ENCODE measurements at places on chromosomes 1 and 21.

DNA sequence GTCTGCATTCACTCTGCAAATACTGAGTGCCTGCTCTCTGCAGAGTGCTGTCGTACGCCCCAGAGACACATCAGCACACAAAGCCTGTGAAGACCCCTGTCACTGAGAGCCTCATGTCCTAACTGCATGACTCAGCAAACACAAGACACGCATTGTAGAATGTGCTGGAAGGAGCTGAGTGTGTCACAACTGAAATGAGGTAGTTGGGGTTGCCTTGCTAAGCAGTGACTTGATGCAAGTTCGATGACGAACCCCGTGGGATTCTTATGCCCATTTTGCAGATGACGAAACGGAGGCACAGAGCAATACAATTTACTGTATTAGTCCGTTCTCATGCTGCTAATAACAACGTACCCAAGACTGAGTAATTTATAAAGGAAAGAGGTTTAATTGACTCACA, 65.1 kb downstream of the RIPK4 start:
- no peak for DNase-seq

DNA sequence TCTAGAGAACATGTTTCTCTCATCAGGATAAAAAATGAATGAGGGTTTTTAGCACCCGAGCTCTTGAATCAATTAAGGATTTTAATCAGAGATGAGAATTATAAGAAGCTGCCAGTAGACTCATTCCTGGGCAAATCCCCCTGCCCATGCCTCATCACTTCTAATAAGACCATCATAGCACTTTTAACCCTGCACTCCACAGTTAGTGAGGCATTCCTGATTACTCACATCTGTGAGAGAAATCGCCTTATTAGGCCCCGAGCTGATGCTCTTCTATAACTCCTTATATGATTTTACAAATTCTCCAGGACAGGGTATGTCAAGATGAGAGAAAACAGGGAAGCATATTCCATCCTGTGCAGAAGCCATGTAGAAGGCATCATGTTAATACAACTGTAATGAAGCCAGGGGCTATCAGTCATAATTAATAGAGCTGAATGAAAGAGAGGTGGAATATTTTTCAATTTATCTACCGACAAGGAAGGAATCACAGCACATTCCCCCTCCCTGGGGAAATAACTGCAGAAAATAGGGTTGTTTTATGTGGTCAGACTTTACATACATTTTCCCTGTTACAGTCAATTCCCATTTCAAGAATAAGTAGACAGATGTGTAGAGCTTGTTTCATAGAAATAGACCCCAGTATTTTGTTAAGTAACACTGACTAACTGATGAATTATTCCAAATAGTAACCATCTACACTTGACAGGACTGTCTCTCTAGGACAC, 272.7 kb downstream of the HHIPL2 start:
- DNase-seq = no peak

DNA sequence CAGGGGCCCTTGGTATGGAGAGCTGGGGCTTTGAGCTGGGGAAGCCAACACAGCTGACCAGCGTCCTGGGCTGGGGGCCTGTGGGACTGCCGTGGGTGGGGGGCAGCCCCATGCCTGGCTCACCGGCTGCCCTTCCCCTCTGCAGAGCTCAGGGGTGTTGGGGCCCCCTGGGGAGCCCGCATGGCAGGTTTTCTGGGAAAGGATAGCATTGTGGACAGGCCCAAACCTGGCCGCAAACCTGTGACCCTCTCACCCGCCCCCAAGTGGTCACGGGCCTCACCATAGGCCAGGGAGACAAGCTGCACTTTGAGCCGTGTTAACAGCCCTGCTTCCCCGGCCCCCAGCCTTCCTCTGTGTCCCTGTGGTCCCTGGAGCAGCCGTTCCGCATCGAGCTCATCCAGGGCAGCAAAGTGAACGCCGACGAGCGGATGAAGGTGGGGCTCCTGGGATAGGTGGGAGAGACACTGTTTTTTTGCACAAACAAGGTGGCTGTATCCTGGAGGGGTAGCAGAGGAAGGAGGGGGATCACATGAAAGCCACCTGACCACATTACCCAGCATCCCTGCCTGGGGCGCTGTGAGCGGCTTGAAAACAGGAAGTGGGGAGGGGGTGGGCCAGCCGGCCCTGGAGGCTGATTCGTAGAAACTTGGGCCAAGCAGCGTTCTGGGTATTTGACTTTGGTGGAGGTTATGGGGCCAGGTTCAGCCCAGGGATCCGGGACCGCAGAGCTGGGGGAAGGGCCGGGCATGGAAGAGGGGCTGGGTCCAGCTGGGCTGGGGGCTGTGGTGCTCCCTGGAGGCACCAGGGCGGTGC, 65.9 kb downstream of the PIK3CD start:
- peak; percentile 89 for DNase-seq

DNA sequence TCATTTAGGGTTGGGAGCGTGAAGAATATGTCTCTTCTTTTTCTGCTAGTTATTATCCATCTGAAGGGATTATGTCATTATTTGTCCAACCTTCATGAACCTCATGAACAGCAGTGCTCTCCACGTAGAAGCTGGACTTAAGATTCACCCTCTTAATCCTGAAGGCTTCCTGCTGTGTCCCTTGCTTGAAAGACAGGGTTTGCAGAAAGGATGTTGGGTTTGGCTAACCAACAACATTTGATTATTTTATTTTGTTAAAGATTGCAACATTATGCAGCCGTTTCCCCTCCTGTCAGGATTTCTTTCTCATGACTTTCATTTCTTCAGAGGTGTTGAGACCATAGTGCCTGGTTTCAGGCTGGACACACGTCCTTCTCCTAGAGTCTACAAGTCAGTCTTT, 75.2 kb downstream of the NGF start:
- DNase-seq = no peak

- no peak for DNase-seq
These were observed 671 bp upstream of the PYGO2 start for GRCh38 chr1:154962156-154962749.

GRCh38 chr1:43565600-43566360, 35.1 kb downstream of the PTPRF start:
- DNase-seq = peak; percentile 16

DNA sequence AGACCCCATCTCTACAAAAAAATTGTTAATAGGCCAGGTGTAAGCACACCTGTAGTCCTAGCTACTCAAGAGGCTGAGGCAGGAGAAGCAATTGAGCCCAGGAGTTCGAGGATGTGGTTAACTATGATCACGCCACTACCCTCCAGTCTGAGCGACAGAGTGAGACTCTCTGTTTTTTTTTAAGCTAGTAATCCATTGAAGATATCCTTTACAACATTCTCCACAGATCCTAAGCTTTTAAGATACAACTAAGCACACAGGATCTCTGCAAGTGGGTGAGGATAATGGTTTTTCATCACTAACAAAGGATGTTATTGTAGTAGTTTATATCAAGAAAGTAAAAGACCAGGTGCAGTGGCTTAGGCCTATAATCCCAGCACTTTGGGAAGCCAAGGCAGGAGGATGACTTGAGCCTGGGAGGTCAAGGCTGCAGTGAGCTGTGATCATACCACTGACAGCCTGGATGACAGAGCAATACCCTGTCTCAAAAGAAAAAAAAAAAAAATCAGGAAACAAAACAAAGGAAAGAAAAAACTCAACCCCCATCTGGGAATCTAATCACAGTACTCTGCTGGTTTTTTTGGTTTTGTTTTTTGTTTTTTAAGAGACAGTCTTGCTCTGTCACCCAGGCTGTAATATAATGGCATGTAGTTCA, 166.1 kb downstream of the RERE start:
- no peak for DNase-seq

- DNase-seq = no peak
These were observed 2.3 kb downstream of the PIK3R3 start for GRCh38 chr1:46130121-46130520.

DNA sequence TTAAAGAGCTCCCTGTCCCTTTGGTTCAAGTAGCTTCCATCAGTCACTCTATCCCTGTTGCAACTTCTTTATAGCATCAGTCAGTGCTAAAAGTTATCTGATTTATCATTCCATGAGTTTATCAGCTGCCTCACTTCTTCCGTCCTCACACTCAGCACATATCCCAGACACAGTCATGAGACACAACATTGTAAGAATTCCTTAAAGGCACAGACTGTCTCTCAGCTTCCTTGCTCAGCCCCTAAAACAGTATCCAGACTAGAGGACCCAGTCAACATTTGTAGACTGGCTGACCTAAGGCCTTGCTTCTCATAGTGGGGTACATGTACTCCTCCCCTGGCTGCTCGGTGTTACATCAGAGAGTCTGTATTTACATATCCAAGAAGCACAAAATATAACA, 164.9 kb upstream of the ADGRL2 start:
- DNase-seq = no peak

DNA sequence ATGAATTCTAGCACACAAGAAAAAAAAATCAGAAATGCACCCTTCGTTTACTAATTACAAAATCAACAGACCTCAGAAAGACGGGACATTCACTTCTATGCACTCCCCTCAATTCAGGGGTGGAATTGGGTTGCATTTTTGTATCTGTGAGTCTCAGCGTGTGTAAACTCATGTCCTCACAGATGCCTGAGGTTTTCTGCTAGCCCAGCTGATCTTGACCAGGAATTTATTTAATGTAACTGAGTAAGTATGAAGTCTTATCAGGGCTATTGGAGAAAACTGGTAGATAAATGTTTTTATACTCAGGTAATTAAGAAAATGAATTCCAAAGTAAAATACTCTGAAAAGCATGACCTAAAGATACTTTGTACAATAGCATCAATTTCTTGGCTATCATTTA, 167.7 kb downstream of the RUNX1 start:
- DNase-seq = no peak

GRCh38 chr21:35482933-35483662, 434.0 kb upstream of the RUNX1 start:
- DNase-seq = no peak

DNA sequence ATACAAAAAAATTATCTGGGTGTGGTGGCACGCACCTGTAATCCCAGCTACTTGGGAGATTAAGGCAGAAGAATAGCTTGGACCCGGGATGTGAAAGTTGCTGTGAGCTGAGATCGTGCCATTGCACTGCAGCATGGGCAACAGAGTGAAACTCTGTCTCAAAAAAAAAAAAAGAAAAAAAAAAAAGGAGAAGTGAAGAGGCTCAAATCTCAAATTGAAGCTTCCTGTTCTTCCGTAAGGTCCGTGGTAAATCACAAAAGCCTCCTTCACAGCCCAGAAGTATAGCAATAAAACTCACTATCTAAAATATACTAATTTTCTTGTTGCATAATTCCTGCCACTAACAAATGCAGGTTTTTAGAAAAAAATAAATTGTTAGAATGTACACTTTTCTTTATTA, 498.2 kb upstream of the BRINP3 start:
- no peak for DNase-seq

GRCh38 chr1:234624724-234625117, 14.7 kb upstream of the IRF2BP2 start:
- DNase-seq = no peak

DNA sequence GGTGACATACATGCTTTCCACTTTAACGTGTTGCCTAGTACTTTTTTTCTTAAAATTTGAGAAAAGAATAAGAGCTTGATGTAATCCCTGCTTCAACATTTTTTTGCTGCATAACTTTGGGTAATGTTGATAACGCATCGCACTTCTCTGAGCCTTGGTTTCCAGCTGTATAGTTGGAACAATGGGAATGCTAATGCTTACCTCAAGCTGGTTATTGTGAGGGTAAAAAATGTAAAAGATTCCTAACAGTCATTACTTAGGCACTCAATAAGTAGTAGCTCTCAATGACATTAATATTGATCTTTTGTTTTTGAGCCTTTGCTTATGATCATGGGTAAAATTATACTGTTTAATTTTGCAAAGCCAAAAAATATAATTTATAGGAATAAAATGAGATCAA, 683.3 kb upstream of the CXADR start:
- DNase-seq = no peak

GRCh38 chr21:41819236-41819855, 52.5 kb upstream of the RIPK4 start:
- no peak for DNase-seq

GRCh38 chr21:45594721-45595489, 48.6 kb upstream of the PCBP3 start:
- DNase-seq = no peak

GRCh38 chr1:114737314-114737849, 20.4 kb downstream of the CSDE1 start:
- no peak for DNase-seq

- no peak for DNase-seq
These were observed 7.8 kb upstream of the ACTRT2 start for GRCh38 chr1:3013371-3014049.

DNA sequence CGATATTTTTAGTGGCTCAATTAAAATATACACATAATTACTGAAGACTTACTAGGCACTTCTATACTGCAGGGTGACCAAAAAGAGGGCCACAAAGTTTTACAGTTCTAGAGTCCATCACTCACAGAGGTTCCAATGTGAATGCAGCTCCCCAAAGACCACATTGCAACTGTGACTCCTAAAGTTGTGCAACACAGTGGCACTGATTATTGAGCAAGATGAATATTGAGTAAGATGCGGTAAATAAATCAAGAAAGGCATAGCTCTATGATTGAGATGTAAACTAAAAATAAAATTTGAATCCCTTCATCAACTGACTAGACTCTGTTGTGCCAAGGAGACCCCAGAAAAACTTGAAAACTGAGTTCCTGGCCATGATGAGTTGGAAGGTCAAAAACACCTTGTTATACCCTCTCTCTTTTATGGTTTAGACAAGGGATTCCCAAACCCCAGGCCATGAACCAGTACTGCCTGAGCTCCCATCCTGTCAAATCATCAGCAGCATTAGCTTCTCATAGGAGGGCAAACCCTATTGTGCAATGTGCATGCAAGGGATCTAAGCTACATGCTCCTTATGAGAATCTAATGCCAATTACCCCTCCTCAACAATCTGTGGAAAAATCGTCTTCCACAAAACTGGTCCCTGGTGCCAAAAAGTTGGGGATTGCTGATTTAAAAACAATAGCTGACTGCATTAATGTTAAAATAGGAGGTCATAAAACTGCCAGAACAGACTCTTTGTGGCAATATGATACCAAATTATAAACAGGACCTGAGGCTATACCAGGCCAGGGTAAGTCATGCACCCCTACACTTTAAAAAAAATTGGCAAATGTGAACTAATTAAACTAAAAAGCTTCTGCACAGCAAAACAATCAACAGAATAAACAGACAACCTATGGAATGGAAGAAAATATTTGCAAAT, 94.3 kb downstream of the ADGRL4 start:
- DNase-seq = no peak

DNA sequence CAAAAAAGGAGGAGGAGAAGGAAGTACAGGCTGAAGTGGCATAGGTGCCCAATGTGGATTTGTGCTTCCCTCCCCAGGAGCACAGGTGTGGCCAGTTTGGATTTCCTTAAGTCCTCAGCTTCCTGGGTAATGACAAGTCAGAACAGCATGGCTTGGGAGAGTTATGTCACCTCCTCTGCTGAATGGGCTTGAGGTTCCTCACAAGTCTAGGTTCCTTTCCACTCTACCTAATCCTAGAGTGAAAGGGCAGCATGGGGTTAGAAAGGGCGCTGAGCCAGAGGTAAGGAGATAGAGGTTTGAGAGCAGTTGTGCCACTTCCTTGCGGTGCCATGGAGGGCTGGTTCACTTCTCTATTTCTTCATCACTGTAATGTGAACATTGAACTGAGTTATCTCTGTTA, 35.5 kb upstream of the IL20 start:
- DNase-seq = no peak

- no peak for DNase-seq
These were observed 108.2 kb upstream of the SLC35F3 start for GRCh38 chr1:233796146-233796783.

Data from CD4-positive, alpha-beta T cell treated with Interleukin-1 beta for 1 hour (primary cell).